ENCODE measurements at places on chromosomes 2 and 18. TPM values are rescaled to one million over a fixed set of nuclear protein-coding genes. Genes with fewer than 3 reads are reported as not detected.

The PAX3 gene
- not detected for total RNA-seq

The TXNL4A gene
- 25.4 TPM for total RNA-seq

The TTC21B gene
- 49.6 TPM for total RNA-seq

The ELAC1 gene
- total RNA-seq = 7.1 TPM

The TDRD15 gene
- total RNA-seq = 1.9 TPM

The CCDC141 gene
- 0.32 TPM for total RNA-seq

- no peaks in the 10 kb centered on the region for H3K36me3 ChIP-seq
- no peaks in the 10 kb centered on the region for H3K4me1 ChIP-seq
- no peak overlapping the region for H3K27ac ChIP-seq
Observed at GRCh38 chr2:224722250-224722649, 6.1 kb upstream of the CCDC195 start.

DNA sequence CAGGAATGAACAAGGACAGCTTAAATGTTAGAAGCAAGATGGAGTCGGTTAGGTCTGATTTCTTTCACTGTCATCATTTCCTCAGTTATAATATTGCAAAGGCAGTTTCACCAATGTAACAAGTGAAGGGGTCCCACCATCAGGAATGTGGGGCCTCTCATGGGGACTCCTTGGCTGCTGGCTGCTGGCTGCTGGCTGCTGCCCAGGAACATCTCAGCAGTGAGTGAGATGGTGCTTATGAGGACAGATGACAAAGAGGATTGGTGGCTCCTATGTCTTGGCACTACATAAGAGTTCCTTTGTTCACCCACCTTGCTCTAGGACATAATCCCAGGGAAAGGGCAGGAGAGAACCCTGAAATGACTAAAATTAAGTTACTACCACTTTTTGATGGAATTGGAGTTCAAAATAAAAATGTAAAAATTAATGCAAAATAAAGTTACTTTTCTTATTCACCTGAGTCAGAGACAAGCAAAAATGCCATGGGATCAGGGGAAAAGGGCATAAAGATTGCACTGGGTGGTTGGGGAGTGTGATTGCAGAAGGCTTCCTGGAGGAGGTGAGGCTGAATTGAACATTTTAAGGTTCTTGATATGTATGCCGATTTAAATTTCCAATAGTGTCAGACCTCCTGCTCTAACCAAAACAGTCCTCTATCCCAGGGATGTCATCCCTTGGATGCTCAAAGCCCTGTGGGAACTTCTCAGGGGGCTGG, 23.4 kb downstream of the TMEM177 start:
- H3K36me3 ChIP-seq = no peaks in the 10 kb centered on the region
- H3K4me3 ChIP-seq = no peak overlapping the region
- peaks cover 2% of the 10 kb centered on the region for H3K27me3 ChIP-seq
- H3K4me1 ChIP-seq = no peaks in the 10 kb centered on the region
- DNase-seq = no peak

DNA sequence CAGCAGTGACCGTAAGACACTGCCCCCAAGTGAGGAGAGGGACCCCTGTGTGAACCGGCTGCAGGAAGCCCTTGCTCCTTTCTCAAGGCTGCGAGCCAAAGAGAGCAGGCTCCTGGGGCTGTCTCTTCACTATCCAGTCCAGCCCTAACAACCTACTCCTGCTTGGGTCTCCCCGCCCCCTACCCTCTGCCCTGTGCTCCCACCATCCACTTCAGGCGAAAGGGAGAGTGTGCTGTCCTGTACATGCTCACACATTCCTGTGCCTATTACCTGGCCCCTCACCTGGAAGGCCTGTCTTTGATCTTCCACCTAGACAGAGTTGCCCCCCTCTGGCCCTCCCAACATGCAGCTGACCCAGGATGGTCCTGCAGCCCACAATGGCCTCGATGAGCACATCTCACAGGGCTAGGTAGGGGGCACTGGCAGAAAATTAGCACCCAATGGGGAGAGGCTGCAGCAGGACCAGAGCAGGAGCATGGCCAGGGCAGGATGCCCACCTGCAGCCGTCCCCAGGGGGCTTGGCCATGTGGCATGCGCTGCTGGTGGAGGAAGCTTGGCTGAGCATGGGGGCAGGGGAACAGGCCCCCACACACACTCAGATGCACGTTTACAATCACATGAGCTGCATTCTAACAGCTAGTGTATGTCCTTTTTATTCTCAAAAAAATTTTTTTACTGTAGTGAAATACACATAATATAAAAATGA, 93.5 kb downstream of the POLR1A start:
- no peaks in the 10 kb centered on the region for H3K27me3 ChIP-seq
- no peak overlapping the region for H3K4me3 ChIP-seq
- H3K36me3 ChIP-seq = no peaks in the 10 kb centered on the region
- H3K4me1 ChIP-seq = peaks cover 2% of the 10 kb centered on the region
- no peak for DNase-seq

DNA sequence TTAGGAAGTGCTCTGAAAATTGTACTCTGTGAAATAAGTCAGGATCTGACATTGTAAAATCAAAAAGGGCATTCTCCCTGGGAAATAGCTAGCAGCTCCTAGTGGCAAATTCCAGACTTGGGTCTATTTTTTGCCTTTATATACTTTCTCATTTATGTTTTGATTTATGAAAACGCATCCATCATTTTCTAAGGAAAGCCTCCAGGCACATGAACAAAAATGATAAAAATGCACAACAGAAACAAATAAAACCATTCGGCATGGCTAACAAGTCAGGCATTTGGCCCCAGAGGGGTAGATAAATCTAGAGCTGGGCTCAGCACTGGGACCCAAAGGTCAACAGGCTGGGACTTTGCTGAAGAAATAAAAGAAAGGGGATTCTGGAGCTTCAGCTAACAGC, 167.0 kb downstream of the BCL11A start:
- no peaks in the 10 kb centered on the region for H3K36me3 ChIP-seq
- H3K4me1 ChIP-seq = no peaks in the 10 kb centered on the region
- no peaks in the 10 kb centered on the region for H3K27me3 ChIP-seq
- H3K27ac ChIP-seq = no peak overlapping the region
- H3K4me3 ChIP-seq = no peak overlapping the region
- no peak for DNase-seq

- no peaks in the 10 kb centered on the region for H3K27me3 ChIP-seq
- no peak overlapping the region for H3K27ac ChIP-seq
- H3K4me3 ChIP-seq = no peak overlapping the region
Observed at GRCh38 chr18:62938006-62938405, 222.7 kb downstream of the PHLPP1 start.

GRCh38 chr2:234491281-234491680, 5.6 kb downstream of the ARL4C start:
- no peaks in the 10 kb centered on the region for H3K4me1 ChIP-seq
- H3K36me3 ChIP-seq = no peaks in the 10 kb centered on the region
- no peak for DNase-seq
- no peak overlapping the region for H3K4me3 ChIP-seq

GRCh38 chr2:34949316-34949715, 1350.2 kb upstream of the FAM98A start:
- H3K27ac ChIP-seq = no peak overlapping the region
- H3K36me3 ChIP-seq = no peaks in the 10 kb centered on the region
- no peak for DNase-seq

DNA sequence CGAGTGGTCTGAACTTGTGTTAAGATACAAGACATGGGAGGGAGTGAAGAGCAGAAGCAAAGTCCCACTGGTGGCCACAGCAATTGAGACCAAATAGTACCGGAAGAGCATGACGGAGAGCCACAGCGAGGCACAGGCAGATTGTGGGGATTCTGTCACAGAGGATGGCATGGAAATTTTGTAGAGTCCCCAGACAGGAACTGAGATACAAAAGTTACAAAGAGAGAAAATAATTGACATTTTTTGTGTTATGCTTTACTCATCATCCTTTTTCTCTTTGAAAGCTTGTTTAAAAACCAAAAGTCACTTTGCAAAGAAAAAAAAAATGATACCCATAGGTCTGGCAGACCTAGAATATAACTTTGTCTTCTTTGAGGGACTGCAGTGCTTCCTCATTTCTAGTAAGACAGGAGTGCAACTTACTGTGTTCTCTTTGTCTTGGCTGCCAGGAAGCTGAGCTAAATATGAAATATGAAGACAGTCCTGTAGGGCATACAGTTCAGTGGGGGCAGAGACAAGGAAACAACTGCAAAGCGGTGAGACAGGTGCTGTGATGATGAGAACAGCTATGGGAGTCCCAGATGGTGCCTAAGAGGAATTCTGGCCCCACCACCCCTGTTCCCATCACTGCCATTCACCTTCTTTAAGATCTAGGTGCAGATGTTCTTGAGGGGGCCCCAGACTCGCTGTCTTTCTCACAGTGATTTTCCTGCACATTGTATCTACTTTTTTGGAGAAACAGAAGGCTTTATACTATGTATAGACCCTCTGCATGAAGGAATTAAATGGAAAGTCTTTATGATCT, 5.2 kb downstream of the ARHGAP25 start:
- H3K4me1 ChIP-seq = no peaks in the 10 kb centered on the region
- no peaks in the 10 kb centered on the region for H3K36me3 ChIP-seq
- no peaks in the 10 kb centered on the region for H3K27me3 ChIP-seq
- no peak overlapping the region for H3K27ac ChIP-seq

GRCh38 chr2:10811517-10811916, 1.1 kb downstream of the PDIA6 start:
- no peaks in the 10 kb centered on the region for H3K27me3 ChIP-seq
- no peaks in the 10 kb centered on the region for H3K36me3 ChIP-seq
- peak overlapping the region; percentile 90 for H3K27ac ChIP-seq
- peak overlapping the region; percentile 84 for H3K4me3 ChIP-seq
- H3K4me1 ChIP-seq = no peaks in the 10 kb centered on the region

GRCh38 chr2:161190050-161190449, 29.8 kb downstream of the TANK start:
- no peaks in the 10 kb centered on the region for H3K36me3 ChIP-seq
- no peak overlapping the region for H3K27ac ChIP-seq
- no peaks in the 10 kb centered on the region for H3K27me3 ChIP-seq
- no peak overlapping the region for H3K4me3 ChIP-seq
- DNase-seq = no peak

GRCh38 chr2:194443926-194444325, 1213.1 kb upstream of the SLC39A10 start:
- no peak overlapping the region for H3K4me3 ChIP-seq
- no peaks in the 10 kb centered on the region for H3K4me1 ChIP-seq
- H3K27ac ChIP-seq = no peak overlapping the region
- H3K27me3 ChIP-seq = no peaks in the 10 kb centered on the region
- no peaks in the 10 kb centered on the region for H3K36me3 ChIP-seq

DNA sequence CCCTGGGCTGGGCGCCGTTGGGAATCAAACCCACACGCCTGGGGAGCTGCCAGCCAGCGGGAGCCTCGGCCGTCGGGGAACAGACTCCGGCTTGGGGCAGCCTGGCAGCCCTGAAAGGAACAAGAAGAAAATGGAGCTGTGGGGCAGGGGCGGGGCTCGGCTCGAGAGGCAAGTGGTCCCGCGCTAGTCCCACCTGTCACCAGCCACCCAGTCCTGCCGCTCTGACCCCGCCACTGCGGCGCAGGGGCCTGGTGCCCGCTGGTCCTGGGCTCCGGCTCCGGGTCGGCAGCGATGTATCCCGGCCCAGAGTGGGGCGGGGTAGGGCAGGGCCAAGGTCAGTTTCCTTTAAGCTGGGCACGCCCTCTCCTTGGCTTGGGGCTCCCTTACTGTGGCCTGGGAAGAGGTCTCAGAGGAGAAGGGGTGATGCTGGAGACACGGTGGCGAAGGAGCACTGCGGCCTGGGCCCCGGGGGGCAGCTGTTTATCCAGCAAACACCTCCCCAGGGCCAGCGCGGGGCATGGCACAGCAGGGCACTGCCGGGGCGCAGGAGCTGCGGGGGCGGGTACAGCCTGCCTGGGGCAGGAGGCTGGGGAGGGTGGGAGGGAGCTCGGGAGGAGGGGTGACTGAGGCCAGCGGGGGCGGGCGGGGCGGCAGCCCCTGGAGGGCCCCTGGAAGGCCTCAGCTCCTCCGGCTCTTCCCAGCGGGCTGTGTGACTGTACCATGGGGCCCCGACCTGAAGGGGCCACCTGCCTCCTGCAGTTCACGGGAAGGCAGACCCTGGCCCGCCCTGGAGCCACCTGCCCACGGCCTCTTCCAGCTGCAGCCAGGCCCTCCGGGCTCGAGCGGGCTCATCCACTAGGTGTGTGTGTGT, 15.6 kb downstream of the ODC1 start:
- no peaks in the 10 kb centered on the region for H3K36me3 ChIP-seq
- no peaks in the 10 kb centered on the region for H3K4me1 ChIP-seq
- no peak overlapping the region for H3K27ac ChIP-seq

GRCh38 chr2:30298302-30298701, 67.0 kb downstream of the LBH start:
- DNase-seq = no peak
- H3K4me1 ChIP-seq = no peaks in the 10 kb centered on the region

DNA sequence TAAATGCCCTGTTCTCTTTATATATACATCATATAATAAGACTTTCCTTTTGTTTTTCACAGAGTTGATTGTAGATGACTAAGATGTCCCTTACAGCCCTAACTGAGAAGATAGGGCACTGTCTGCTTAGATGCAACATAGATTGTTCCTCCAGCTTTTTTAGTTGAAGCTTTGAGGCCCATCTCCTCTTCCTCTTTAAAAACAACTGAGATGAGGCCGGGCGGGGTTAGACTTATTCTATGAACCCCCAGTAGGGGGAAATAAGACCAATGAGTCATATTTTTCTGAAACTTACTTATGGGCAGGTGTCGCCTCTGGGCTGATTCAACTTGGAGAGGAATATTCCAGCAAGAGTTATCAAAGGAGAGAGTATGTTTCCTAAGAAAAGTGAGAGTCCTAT, 84.6 kb downstream of the FBXO15 start:
- H3K27me3 ChIP-seq = no peaks in the 10 kb centered on the region
- no peak overlapping the region for H3K4me3 ChIP-seq
- no peak for DNase-seq
- no peaks in the 10 kb centered on the region for H3K4me1 ChIP-seq
- no peak overlapping the region for H3K27ac ChIP-seq
- H3K36me3 ChIP-seq = no peaks in the 10 kb centered on the region

DNA sequence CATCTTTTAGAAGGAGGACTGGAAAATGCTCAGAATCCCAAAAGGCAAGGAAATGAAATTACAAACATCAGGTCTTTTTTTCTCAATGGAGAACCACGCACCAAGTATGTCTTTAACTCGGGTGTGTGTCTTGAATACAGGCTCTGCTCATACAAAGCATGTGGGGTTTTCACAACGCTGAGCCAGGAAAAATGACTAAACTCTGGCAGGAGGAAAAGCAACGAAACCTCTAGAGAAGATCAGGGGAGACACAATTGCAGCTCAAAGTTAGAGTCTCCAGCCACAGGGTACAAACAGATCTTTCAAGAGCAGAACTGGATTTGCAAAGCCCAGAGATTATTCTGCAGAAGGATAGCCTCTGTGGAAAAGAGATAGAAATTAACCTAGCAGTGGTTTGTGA, 42.8 kb upstream of the TPO start:
- no peaks in the 10 kb centered on the region for H3K36me3 ChIP-seq
- H3K27ac ChIP-seq = no peak overlapping the region
- no peaks in the 10 kb centered on the region for H3K4me1 ChIP-seq
- H3K4me3 ChIP-seq = no peak overlapping the region
- H3K27me3 ChIP-seq = no peaks in the 10 kb centered on the region

Measured in prostate gland (tissue), 2 donors.